CD4-positive, alpha-beta T cell treated with Interleukin-1 beta for 1 hour (primary cell): ENCODE measurements at places on chromosomes 11 and 22.
A peak's percentile ranks its signal among the peaks of the same experiment; 100 is the strongest.

- DNase-seq: no peak
These were observed 33.2 kb upstream of the PAX6 start for GRCh38 chr11:31844351-31844750.

- no peak for DNase-seq
These were observed 134.9 kb downstream of the MYO18B start for GRCh38 chr22:25876871-25877270.

DNA sequence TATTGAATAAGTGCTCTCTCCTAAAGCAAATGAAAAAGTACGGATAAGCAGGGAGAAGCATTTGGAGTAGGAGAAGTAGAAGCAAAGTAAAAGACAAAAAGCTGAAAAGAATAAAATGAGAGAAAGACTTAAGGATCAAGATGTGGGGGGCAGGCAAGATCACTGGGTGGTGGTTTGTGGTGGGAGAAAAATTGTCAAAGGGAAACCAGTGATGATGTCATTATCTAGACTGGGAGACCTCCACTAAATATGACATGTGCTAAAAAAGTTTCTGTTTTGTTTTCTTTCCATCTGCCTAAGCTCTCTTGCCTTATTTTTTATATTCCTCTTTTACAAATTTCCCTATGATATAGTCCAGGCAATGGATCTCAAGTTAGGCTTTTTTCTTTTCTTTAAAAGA is 14.8 kb upstream of the MAML2 start:
- no peak for DNase-seq

GRCh38 chr22:43136255-43136654 is 6.9 kb downstream of the MCAT start:
- DNase-seq: peak; percentile 43

DNA sequence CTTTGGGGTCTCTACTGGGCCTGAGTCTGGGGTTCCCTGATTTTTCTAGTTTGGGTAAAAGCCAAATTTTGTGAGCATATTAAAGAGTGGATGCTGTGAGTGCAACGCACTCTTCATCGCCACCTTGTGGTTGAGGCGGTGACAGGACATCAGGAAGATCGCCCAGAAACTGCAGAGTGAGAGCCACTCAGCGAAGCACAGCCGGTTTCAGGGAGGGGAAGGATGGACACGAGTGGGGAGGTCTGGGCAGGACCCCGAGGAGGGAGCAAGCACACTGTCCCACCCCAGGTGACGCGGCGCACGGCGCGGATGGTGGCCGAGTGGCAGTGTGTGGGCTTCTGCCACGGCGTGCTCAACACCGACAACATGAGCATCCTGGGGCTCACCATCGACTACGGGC is 9.1 kb downstream of the SELENOO start:
- peak; percentile 72 for DNase-seq

GRCh38 chr22:47618180-47619010 is 855.9 kb downstream of the TBC1D22A start:
- no peak for DNase-seq

- no peak for DNase-seq
These were observed 89.8 kb downstream of the PIWIL4 start for GRCh38 chr11:94656968-94657367.

GRCh38 chr11:101091781-101092180 is 37.8 kb downstream of the PGR start:
- no peak for DNase-seq

GRCh38 chr22:19930551-19931486 is 10.8 kb upstream of the COMT start:
- DNase-seq: no peak

DNA sequence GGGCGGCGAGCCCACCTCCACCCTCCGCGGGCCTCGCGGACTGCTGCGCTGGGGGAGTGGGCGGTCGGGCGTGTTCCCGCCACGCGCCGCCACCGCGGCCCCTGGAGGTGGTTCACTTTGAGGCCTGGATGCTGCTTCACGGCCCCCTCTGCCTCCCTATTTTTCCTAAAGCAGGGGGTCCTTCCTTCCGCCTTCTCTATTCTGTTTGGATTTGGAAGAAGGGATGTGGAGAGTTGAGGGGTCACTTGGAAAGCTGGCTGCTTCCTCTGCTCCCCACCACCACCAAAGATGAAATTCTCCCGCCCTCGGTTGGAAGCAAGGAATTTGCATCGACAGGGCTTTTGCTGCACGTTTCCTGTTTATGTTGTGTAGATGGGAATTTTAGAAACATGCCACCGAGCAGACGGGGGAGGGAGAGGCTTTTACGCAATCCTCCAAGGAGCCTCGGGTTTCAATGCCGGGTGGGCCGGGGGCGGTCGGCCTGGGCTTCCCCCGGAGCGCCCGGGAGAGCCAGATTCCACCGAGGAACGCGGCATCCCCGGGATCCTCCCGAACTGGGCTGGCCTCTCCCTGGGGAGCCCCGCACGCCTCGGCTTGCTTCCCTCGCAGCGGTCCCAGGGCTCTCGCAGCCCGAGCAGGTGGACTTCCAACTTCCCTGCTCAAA is 403 bp upstream of the SBF2 start:
- no peak for DNase-seq

DNA sequence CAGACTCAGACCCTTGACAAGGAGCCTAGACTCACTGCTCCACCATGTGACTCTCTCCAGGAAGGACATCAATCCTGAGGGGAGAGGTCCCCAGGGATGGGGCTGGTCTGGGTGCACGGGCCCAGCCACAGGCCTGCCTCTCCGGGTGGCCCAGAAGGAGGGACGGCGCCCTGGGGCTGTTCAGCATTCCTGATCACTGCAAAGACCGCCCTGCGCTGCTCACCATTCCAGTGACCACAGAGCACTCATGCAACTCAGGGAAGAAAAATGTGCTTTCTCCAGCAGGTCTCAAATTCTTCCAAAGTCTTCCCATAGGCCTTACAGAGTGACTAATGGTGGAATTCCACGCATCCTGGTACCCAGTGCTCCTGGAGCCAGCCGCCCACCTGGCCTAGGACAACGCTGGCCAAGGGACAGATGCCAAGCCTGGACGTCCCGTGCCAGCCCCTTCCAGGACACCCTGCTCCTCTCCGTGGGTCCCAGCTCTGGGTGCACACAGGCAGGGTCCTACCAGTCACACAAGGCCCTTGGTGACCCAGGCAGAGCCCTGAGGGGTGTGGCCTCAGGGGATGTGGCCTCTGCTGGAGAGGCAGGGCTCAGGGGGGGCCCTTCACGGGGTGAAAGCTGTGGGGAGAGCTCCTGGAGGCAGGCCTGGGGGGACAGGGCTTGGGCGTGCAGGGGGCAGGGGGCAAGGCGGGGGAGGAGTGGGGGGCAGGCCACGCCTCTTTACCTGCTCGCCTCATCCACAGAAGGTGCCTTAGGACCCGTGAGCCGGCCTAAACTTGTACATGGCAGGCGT is 178.8 kb downstream of the IGLL1 start:
- DNase-seq: no peak

- DNase-seq: no peak
These were observed 150.7 kb upstream of the CCDC90B start for GRCh38 chr11:83436855-83437254.

GRCh38 chr11:36240801-36241200 is 48.4 kb downstream of the COMMD9 start:
- DNase-seq: no peak

- DNase-seq: no peak
These were observed 467.8 kb downstream of the TBC1D22A start for GRCh38 chr22:47230251-47230650.

GRCh38 chr11:67576735-67577475 is 6.7 kb upstream of the GSTP1 start:
- DNase-seq: no peak

GRCh38 chr11:60221181-60221580 is 21.8 kb downstream of the MS4A4E start:
- DNase-seq: no peak

- no peak for DNase-seq
These were observed 132.9 kb downstream of the CHST1 start for GRCh38 chr11:45532546-45532945.

GRCh38 chr11:70751142-70751734 is 352.9 kb downstream of the CTTN start:
- DNase-seq: no peak

GRCh38 chr11:57094181-57094935 is 87.4 kb upstream of the LRRC55 start:
- DNase-seq: no peak

- no peak for DNase-seq
These were observed 257.1 kb upstream of the TENM4 start for GRCh38 chr11:79697905-79698304.

DNA sequence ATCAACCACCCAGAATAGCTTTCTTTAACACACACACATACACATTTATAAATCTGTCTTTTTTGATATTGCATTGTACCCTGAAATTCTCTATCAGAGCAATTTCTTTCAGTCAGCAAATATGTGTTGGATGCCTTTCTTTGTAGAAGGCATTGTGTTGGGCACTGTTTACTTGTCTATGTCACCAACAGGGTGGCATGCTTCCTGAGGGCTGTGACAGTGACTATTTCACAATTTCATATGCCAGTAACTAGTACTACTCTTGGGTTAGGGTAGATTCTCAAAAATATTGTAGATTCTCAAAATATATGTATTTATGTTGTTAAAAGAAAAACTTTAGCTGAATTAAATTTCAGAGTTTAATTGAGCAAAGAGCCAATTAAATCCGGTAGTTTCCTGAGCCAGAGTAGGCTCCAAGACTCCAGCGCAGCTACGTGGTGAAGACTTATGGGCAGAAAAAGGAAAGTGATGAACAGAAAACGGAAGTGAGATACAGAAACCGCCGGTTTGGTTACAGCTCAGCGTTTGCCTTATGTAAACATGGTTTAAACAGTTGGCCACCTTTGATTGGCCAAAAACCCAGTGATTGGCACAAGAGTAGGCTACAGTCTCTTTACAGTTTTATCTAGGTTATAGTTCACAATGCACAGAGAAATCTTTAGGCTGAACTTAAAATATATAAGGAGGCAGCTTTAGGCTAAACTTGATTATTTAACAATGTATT is 723.3 kb downstream of the NTM start:
- DNase-seq: peak; percentile 9

- no peak for DNase-seq
These were observed 618.0 kb downstream of the BRD1 start for GRCh38 chr22:49209452-49210195.

- DNase-seq: no peak
These were observed 102.6 kb downstream of the TRIM44 start for GRCh38 chr11:35765211-35765610.

DNA sequence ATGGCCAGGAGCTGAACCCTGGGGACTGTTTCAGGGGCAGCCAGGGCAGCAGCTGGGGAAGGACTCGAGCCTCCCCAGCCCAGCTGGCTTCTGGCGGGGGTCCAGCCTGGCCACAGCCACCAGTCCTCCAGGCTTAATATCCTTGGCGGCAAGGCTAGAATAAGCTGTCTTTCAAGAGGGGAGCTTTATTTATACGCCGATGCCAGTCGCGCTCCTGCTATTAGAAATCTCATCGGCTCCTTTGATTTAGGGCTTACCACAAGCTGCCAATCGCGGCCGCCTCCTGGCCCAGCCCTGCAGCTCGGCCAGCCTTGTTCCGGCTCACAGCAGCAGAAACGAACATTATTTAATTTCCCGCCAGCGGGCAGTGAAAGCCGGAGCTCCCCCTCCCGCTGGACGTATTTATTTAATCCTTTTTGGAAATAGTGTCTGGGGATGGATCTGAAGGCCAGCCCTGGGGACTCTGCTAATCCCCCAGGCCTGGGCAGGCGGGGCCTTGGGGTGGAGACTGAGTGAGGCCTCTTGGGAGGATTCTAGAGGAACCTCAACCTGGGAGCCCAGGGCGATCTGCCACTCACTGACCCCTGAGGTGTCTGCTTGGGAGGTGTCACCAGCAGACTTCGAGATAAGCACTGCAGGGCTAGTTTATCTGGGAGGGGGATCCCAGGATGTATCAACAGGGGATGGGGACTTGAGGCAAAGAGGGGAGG is 363.1 kb downstream of the MN1 start:
- DNase-seq: no peak

DNA sequence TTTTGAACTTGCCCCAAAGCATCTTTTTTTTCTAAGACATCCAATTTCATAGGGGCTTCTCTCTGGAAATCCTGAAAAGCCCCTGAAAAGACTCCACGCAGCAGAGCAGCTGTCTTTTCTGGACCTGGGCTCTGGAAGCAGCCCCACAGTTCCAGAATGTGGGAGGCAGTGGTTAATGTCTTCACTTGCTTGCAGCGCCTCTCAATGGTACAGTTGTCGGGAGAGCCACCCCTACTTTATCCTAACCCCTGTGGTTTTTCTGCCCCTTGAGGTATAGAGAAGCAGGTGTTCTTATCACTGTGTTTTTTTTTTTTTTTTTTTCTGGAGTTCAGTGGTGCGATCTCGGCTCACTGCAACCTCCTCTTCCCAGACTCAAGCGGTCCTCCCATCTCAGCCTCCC is 83.4 kb upstream of the SORL1-AS1 start:
- DNase-seq: no peak

DNA sequence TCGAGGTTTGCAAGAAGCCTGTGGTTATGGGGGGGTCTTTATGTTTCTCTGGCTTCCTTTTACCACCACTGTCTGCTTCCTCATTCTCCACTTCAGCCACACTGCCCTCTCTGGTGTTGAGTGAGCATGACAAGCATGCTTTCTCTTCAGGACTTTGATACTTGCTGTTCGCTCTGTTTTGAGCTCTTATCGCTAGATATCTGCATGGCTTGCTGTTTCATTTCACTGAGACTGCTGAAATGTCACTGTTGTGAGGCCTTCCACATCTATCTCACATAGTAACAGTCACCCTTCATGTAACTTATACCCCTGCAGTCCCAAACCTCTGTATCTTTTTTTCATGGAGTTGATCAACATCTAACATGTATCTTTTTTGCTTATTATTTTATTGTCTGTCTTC is 59.8 kb downstream of the TMEM135 start:
- DNase-seq: peak; percentile 24

DNA sequence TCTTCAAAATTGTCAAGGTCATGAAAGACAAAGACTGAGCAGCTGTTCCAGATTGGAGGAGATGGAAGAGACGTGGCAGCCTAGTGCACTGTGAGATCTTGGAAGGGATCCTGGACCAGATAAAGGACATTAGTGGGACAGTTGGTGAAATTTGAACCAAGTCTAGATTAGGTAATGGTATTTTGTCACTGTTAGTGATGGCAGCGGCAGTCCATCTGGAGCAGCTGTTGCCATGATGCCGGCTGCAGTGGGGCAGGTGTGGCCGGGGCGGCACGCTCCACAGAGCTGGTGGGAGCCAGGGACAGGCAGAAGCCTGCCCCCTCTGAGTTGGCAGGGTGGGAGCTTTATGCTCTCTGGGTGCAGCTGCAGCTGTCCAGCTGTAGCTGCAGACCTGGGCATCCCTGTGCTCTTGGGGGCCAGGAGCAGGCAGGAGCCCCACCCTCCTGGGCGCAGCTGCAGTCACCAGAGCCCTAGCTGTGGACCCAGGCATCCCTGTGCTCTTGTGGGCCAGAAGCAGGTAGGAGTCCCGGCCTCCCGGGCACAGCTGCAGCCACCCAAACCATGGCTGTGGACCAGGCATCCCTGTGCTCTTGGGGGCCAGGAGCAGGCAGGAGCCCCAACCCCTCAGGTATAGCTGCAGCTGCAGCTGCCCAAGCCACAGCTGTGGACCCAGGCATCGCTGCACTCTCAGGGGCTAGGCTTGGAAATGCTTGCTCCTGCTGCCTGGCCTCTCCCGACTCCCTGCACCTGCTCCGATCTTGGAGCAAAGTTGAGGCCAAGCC is 20.7 kb downstream of the DIXDC1 start:
- no peak for DNase-seq

GRCh38 chr11:118033443-118033842 is 43.4 kb upstream of the TMPRSS4 start:
- DNase-seq: no peak
